GM12891 (cell line): ENCODE measurements at places on chromosomes 1 and 21.

- no peak for DNase-seq
These were observed 305.9 kb upstream of the ADGRL4 start for GRCh38 chr1:79312438-79312837.

DNA sequence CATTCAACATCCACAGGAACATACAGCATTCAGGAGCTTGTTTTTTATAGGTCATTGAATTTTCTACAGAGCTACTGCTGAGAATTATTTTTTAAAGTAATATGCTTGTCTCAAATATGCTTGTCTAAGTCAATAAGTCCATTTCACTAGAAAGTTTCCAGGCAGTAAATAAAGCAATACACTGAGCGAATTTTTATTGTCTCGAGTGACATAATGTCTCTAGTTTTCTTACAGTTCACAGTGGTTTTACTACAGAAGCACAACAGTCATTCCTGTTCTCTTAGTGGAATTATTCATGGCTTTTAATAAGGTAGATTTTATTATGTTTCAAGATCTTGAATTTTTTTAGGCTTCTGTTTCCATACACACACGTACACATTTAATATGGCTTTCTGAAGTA is 83.8 kb downstream of the HS2ST1 start:
- no peak for DNase-seq

GRCh38 chr1:115655916-115656315 is 14.1 kb downstream of the VANGL1 start:
- DNase-seq, result no peak

DNA sequence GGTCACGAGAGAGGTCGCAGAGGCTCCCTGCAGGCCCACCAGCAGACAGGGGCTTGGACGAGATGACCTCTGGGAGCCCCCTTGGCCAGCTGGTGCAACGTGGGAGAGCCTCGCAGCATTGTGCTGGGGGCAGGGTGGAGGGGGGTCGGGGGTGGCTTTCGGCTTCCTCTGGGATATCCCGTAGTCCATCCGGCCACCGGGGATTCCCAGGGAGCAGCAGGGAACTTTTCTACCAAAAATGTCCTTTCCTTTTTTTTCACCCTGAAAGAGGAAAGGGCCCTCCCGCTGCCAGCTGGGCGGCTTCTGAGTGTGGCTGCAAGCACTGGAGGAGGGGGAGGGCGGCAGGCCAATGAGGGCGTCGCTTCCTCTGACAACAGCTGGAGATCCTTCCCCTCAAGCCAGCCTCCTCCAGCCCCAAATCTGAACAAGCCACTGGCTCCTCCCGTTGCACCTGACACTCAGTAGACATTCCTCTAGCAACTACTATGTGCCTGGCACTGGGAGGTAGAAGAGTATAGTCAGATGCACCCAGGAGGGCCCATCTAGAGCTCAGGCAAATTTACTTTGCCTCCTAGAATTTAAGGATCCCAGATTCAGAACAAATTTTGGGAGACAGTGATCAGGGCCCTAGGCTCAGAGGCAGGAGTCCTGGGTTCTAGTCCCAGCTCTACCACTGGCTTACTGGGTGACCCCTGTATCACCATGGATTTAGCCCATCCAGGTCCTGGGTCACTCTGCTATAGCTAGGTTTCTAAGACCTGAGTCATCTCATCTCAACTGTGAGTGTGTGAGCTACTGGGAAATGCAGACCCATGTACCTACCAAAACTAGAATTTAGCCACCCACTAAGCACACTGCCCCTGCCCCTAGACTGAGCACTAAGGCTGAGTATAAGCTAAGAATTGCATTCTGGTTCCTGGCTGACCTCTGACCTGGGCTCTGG is 2.7 kb downstream of the MOB3C start:
- DNase-seq, result peak; percentile 61

GRCh38 chr1:183470147-183470960 is 1.9 kb upstream of the SMG7 start:
- peak; percentile 27 for DNase-seq
